SIG-M5 (cell line): ENCODE measurements at places on chromosomes 13 and 19.

DNA sequence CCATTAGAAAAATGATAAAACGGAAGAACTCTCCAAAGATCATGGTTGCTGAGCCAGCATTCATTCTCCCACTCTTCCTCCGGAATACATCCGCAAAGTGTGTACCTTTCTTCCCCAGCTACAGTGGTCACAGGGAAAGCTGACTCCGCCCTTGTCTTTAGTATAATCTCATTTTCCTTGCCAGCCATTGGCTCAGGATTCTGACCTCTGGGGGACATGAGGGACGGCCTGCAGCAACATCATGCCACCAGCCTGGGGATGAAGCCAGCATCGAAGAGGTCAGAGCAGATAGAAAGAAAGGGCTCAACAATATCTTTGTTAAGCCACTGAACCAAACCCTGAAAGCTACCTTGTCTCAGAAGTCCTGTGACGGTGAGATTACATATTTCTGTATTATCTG is 46.3 kb upstream of the TPP2 start:
- no peak for DNase-seq

DNA sequence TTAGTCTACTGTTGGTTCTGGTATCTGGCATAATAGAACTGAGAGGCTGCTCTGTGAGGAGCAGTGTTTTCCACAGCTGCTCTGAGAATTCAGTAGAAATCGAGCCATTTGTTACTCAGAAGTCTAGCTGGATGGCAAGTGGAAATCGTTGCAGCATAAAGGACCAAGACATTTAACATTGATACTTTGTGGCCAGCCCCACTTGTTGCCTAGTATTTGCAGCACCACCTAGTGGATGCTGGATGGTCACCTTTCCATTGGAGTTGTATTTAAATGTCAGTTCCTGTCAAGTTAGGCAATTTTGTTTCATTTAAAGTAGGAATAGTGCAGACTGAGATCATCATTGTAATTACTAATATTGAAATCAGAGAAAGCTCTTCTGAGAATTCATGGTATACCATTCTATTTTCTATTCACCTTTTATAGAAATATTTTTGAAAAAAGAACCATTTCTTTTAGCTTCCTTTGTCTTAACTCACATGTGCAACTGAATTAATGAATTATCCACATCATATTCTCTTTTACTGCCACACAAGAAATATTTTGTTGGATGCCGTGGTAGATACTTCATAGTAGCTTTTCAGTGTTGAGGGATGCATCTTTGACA is 64.6 kb downstream of the PDS5B start:
- DNase-seq, result peak; percentile 33

DNA sequence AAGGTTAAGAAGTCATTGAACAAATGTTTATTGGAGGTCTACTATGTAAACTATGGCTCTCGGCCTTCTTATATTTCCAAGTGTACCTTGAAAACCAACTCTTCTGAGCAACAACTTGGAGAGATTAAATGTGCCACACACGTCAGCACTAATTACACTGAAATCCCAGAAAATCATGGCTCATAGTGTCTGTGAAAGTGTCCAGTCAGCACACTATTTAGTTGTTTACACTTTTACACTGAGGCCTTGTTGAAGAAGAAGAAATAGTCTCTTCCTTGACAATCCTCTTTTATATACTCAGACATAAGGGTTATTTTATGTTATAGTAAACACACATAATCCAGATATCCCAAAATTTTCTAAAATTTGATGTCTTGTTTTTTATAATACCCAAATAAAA is 30.9 kb upstream of the NBEA start:
- no peak for DNase-seq

- DNase-seq, result no peak
Measured at GRCh38 chr13:61192826-61193225, 222.8 kb downstream of the PCDH20 start.

GRCh38 chr13:88736026-88736425 is 1064.9 kb downstream of the SLITRK5 start:
- DNase-seq, result no peak

GRCh38 chr19:49326165-49326704 is 1.2 kb upstream of the SLC6A16 start:
- no peak for DNase-seq

- no peak for DNase-seq
Measured at GRCh38 chr13:33543631-33544265, 258.2 kb upstream of the STARD13 start.

GRCh38 chr13:114279146-114279545 is 2.3 kb upstream of the UPF3A start:
- DNase-seq, result no peak

DNA sequence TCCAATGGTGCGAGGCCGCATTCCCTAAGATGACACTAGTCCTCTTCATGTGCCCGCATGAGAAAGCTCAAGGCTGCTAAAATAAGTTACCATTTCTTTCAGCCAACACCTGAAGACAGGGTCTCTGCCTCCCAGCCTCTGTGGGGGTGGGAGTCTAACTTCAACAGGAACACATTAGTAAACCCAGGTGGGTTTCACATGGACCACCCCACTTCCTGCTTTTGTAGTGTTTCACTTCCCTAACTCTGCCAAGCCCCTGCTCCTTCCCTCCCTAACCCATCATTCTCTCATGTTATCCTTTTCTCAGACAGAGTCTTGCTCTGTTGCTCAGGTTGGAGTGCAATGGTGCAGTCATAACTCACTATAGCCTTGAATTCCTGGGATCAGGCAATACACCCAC is 783.6 kb downstream of the UQCRFS1 start:
- no peak for DNase-seq

DNA sequence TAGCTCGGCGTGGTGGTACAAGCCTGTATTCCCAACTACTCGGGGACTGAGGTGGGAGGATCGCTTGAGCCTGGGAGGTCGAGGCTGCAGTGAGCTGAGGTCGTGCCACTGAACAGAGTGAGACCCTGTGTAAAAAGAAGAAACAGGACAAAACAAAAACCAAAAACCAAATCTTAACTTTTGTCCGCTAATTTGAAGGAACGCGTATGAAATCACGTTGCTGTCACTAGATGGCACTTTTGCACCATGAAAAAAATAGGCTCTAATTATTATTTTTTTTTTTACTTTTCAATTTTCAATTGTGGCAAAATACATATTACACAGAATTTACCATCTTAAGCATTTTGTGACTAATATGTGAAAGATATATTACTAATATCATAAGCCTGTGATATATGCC is 17.6 kb upstream of the ZNF835 start:
- DNase-seq, result no peak

GRCh38 chr19:17393914-17394313 is at the start of gene CCDC194:
TSS of gene CCDC194 (minus strand) at chr19:17394196. CDS start at chr19:17394158, 38 bp downstream.
- no peak for DNase-seq

GRCh38 chr19:51111606-51112005 is 3.4 kb upstream of the CTU1 start:
- no peak for DNase-seq

- DNase-seq, result no peak
Measured at GRCh38 chr13:113562085-113562749, 22.3 kb upstream of the TFDP1 start.

DNA sequence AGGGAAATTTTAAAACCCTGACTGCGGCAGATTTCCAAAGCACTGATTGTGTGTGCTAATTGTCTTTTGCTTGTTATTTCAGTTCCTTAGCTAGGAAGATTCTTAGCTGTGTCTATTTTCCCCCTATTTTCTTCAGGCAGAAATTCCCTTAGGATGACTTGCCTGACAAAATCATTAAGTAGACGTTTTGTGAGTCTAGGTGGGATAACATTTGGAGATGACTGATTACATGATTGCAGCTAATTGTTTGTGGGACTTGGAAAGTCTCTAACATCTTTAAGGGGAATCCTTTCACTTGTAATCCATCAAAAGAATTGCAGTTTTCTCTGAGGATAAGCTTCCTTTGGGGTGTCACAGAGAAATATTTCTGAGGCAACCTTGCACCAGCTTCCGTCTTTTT is 228.0 kb downstream of the OXGR1 start:
- no peak for DNase-seq

DNA sequence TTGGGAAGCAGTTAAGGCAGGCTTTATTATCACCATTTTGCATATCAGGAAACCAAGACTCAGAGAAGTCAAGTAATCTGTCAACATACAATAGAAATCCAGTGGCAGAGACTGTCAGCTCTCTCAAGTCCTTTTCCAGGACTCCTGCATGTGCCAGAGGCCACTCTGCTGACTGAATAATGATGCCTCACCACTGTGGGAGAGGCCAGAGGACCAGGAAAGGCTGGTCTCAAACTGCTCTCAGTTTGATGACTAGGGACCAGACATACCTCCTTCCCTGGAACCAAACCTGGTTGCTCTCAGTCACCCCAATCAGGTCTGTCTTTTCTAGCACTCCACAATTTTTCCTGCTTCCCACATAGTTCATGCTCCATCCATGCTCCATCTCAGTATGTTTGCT is 8.0 kb downstream of the RNASEH2B start:
- no peak for DNase-seq

GRCh38 chr13:75390229-75390628 is 91.7 kb downstream of the TBC1D4 start:
- no peak for DNase-seq

- no peak for DNase-seq
Measured at GRCh38 chr13:46660416-46660815, 107.4 kb downstream of the LRCH1 start.

DNA sequence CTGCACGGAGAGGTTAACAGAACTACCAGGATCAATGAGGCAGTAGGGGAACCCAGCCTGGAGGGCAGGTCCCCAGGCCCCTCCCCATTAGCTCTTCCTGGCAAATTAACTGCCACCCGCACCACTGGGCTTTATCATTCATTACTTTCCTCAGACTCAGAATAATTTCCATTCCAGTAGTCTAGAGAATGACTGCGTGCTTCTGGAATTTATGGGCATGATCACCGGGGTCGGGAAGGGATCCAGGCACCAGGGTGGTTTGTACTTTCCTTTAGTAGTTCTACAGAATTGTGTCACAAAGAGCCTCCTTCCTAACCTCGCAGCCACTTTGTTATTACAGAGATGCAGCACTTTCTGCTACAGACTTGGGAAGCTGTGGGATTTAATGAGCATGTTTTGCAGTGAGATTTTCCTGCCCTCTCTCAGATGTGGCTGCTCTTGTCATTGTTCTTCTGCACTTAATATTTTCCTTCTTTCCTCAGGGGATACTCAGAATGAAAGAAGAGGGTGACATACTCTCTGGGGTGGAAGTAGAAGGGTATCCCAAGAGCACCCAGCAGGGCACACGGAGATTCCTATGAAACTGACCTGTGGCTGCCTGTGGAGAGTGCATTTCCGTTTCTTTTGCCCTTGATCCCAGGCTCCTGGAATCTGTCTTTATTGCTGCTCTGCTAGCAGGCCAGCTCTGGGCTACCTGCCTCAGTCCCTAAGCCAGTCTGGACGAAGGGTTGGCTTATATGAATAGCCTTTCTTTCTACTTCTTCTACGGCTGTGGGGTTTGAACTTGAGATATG is 285.0 kb upstream of the SLC10A2 start:
- no peak for DNase-seq

DNA sequence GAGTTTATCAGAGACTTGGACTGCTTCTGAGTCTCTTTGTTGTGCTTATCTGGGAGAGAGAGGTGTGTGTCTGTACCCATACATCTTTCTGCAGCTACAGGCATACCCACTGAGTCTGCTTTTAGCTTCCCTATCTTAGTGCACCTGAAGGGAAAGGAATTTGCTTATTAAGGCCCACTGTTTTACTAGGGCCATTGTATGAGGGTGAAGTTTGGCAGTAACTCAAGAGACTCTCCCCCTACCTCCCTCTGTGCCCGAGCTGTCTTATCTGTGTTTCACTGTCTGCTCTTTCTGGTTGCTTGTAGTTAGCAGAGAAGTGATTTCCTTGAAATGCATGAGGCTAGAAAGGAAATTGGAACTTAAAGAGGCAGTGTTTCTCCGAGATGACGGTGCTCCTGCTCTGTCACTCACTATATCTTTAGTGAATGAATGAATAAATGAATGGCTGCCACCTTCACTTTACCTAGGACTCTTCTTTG is 678 bp upstream of the CD33 start:
- no peak for DNase-seq

GRCh38 chr13:102903659-102904407 is 58.0 kb downstream of the ERCC5 start:
- DNase-seq, result no peak

DNA sequence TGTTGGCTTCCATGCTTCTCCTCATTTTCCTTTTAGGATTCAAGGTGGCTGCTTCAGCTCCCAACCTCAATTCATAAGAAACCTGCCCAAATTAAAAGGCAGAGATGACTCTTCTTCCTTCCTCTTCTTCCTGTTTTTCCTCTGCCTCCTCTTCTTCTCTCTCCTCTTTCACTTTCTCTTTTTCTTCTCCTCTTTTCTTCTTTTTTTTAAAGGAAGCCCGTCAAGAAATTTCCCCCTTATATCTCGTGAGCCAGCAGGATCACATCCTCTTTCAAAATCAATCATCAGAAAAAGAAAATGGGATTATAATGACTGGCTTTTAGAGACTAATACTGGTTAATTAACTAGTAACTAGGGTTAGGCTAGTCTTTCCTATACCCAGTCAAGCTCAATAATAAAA is 220.3 kb downstream of the NBEA start:
- DNase-seq, result no peak

DNA sequence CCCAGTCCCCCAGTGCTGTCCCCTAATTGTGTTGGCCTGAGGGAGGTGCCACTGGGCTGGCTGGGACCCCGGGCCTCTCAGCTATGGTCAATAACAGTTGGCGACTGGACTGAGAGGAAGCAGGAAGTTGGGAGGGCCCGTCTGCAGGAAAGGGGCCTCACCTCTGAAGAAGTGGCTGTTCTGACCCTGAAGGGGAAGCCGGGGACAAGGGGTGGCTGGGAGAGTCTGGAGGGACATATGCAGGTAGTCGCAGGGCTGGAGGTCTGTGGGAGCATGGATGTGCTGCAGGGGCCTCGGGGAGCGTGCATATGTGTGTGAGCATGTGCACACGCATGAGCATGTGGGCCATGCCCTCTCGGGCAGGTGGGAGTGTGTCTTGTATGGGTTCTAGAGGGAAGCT is 5.9 kb downstream of the PKN1 start:
- DNase-seq, result no peak

DNA sequence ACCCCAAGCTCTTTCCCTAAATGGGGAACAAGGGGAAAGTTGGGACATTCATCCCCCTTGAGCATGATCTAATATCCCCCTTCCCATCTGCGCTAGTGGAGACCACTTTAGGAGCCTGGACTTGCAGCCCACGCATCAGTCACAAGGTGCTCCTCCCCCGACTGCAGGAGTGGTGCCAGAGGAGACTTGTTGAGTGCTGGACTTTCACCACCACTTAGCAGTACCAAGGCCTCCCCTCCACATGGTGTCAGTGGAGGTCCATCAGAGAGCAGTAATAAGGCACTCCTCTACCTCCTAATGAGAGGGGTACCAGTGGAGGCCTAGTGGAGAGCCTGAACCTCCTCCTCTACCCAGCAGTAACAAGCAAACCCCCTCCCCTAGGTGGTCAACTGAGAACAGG is 22.5 kb downstream of the CAB39L start:
- DNase-seq, result no peak

GRCh38 chr13:20171364-20171763 is 10.5 kb upstream of the GJA3 start:
- DNase-seq, result no peak
